Stimulated activated CD4-positive, alpha-beta T cell treated with anti-CD3 and anti-CD28 coated beads, TNF-alpha, amount 100 ng/mL, for 24 hours (primary cell): ENCODE measurements at places on chromosomes 12 and 14.

- DNase-seq, result no peak
These were observed 71.1 kb upstream of the MDM1 start for GRCh38 chr12:68403296-68403695.

- DNase-seq, result no peak
These were observed 7.0 kb downstream of the NIN start for GRCh38 chr14:50823762-50824636.

DNA sequence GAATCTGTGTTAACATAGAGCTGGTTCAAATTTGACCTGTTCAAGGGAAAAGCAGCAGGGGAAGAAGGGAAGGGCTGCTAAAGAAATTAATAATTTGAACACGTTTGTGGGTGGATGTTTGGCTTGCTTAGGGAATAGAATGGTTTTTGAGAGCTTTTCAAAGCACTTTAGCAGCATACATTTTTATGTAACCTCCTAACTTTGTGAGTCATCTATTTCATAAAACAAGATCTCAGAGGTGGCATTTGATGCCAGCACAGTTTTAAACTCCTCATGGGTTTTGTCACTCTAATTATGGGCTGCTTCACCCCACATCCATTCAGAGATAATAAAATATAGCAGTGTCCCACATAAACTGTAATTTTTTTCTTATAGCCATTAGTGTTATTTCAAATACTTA, 143.8 kb downstream of the ACSS3 start:
- no peak for DNase-seq

DNA sequence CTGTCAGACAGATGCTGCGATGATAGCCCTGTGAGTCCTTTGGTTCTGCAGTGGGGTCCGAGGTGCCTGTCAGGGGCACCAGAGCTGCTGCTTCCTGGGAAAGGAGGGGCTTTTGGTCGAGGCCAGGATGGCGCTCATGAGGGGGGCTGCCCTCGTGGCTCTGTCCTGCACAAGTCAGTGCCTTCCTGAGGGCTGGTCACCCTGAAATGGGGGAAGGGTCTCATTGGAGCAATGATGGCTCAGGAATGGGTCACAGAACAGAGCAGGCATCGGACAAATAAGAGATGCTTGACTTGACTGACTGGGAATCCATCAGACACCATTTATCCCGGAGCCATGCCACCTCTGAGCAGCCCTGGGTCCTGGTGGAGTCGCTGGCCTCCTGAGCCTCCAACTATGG, 121.9 kb downstream of the ADGRD1 start:
- DNase-seq, result no peak

DNA sequence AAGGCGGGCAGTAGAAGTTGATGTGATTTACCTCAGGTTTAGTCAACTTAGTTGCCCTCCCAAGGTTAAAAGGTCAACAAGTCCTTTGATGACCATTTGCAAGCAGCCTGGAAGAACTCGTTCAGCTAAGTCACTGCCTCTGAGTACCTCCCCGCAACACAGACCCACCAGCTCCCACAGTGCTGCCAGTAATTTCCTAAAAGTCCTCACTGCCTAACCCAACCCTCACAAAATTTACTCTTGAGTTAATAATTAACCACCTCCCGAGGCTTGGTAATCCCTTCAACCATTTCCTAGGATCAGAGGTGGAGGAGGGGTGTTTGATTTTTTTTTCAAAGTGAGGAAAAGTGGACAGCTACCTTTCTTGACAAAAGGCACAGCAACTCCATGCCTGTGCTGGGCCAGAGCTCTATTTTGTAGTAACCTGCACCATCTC, 55.8 kb downstream of the MAP3K9 start:
- no peak for DNase-seq

- DNase-seq, result no peak
These were observed 916.3 kb upstream of the SEL1L start for GRCh38 chr14:82449926-82450468.

DNA sequence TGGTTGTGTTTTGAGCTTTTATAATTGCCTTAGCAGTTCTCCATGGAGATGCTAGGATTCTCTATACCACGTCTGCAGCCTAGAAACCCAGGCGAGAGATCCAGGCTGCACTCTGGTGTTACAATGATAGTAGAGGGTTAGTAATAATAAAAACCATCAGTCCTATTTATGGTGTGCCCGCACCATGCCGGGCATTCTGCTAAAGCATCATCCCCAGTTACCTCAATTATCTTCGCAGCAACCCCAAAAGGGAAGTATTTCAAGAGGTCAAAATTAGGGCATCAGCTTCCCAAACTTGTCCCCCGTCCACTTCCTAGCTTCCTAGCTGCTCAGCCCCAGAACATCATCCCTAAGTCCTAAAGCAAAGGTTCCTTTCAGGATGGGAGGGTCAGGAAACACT, 3.2 kb downstream of the SYNE3 start:
- DNase-seq, result no peak

GRCh38 chr14:93219103-93219726, 12.2 kb downstream of the UBR7 start:
- DNase-seq, result no peak

DNA sequence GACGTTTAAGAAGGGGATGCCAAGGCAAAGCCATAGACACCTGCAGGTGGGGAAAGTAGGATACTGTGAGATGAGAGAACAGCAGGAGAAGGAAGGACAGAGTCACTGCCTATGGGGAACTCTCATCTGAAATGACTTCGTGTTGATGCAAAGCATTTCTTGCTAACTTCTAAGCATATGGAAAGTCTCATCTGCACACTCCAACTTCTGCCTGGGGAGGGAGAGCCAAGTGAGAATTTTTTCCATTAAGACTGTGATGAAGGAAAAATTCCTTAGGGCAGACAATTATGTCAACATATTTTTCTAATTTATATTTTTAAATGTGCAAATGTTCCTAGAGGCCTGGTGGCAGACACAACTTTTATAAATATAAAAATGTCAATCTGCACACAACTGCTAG, 115.3 kb downstream of the IPO8 start:
- DNase-seq, result no peak

DNA sequence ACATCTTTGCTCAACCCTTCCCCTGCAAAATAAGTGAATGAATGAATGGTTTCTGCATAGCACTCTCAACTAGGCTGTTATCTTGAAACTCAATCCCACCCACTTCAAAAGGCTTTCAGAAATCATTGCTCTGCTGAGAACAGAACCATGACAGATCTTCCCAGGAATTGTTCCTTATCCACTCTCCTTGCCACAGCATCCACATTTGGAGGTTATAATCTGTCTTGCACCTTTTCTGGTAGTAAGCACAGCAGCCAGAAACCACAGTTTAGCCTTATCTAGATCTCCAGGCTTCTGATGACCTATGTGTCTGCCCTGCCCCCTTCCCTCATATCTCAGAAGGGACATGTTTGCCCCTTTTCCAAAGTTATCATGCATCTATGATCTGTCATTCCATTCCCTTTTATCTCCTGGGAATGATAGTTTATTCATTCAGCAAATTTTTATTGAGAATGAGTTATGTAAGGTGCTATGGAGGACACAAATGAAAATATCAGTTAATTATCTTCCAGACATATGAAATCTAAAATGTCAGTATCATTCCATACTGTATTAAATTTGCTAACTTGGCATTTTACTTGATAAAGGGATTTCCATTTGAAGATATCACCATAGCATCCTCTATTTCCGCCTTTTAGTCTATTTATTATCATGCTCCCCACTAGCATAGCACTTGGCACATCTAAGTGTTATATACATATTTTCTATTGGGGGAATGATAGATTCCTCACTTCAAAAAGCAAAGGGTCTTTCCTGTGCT, 21.4 kb downstream of the LGR5 start:
- DNase-seq, result no peak

DNA sequence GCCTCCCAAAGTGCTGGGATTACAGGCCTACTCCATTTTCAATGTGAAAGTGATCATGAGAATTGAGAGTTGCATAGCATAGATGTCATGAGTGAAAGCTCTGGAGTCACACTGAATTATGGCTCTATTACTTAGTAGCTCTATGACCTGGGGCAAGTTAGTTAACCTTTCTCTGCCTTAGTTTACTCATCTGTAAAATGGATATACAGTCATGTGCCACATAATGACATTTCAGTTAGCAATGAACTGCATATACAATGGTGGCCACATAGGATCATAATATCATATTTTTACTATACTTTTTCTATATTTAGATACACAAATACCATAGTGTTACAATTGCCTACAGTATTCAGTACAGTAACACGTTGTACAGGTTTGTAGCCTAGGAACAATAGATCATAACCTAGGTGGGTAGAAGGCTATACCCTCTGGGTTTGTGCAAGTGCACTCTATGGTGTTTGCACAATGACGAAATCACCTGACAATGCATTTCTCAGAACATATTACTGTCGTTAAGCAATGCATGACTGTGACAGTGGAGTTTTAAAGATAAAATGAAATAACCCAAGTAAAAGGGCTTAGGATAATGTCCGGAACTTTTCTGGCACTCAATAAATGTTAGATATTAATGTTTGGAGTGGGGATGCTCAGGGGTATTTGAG, 53.1 kb downstream of the ZFYVE26 start:
- DNase-seq, result no peak

GRCh38 chr14:106200541-106201315, 674.3 kb downstream of the TMEM121 start:
- DNase-seq, result no peak

DNA sequence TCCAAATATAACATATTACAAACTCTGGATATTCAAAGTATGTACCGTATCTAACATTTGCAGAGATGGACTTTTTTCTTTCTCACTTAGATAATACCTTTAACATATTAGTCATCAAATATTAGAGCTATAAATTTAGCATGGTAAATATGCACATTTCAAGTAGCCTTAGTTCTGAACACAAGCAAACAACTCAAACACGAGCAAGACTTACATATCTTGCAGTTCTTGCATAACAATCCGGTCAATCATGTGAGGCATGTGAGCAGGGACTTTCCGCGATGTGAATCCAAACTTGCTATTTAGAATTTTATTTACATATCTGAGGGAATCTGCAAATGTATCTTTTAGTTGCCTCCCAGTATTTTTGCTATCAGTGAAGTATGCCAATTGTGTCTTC, 22.1 kb upstream of the SYCP3 start:
- no peak for DNase-seq
